Kasumi-1 (cell line): ENCODE measurements at places on chromosomes 7 and 10.

DNA sequence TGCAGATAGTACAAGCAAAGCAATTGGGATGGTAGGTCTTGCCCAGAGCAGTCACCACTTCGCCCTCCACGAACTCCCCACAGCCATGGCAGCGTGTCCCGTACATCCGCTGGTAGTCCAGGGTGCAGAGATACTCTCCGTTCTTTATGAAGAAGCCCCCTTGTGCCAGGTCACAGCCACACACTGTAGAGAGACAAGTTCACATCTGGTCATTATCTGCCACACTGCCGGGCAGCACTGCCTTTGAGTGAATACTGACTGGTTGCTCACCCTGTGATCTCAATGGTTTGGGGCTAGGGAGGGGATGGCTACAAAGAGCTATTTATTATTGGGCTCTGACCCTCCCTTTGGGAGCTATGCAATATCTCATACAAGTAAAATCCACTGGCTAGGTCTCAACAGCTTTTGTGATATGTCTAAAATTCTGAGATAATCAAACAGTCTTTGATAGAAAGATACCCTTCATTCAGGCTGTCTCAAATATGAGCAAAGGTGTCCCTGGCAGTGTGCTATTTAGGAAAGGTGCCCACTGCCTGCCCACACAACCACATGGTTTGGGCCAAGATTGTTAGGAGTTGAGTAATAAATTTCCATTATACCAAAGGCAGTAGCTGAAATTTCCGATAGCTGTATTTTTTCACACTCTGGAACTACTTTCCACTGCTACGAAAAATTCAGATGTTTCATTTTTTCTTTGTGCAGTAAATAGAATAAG, 82.5 kb downstream of the ABLIM1 start:
- no peak for DNase-seq

- peak; percentile 67 for DNase-seq
These were observed 679.4 kb upstream of the C7orf33 start for GRCh38 chr7:147911201-147911601.

DNA sequence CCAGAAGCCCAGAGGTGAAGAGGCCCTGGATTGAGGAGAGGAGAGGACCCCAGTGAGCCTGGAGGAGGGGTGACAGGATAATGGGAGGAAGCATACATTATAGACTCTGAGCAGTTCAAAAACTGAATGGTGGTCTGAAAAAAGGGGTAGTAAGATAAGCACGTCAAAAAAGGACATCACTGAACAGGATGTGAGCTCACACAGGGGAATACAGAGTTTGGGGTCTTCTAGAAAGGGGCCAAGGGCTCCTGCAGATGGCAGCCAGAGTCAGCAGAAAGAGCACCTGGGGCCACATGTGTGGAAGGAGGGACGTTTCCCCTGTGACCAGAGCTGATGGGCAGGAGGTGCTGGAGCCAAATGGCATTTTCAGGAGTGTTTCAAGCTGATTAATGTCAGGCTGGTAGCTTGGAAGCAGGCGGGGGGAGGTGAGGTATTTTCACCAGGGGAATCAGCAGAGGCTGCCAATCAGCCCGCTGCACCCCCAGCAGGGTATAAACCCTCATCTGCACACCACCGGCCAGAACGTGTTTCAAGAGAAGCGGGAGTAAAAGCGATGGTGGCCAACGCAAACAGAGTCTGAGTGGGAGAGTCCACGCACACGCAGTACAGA, 85.8 kb downstream of the TNS3 start:
- DNase-seq = no peak

- no peak for DNase-seq
These were observed 16.6 kb upstream of the ITIH2 start for GRCh38 chr10:7686351-7687171.

DNA sequence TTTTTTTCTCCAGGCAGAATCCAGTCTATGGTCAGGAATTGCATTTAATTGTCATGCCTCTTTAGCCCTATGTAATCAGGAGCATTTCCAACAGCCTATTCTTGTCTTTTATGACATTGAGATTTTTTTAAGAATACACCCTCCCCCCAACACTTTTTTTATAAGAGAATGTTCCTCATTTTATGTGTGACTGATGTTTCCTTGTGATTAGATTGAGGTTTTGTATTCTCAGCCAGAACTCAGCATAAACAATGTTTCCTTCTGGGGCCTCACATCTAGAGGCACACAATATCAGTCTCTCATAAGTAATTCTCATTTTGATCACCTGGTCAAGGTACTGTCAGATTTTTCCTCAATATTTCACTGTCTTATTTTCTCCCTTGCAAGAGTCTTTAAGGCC, 193.4 kb upstream of the PDE1C start:
- no peak for DNase-seq

- peak; percentile 97 for DNase-seq
These were observed 6.2 kb downstream of the PLXNA4 start for GRCh38 chr7:132569884-132570614.

DNA sequence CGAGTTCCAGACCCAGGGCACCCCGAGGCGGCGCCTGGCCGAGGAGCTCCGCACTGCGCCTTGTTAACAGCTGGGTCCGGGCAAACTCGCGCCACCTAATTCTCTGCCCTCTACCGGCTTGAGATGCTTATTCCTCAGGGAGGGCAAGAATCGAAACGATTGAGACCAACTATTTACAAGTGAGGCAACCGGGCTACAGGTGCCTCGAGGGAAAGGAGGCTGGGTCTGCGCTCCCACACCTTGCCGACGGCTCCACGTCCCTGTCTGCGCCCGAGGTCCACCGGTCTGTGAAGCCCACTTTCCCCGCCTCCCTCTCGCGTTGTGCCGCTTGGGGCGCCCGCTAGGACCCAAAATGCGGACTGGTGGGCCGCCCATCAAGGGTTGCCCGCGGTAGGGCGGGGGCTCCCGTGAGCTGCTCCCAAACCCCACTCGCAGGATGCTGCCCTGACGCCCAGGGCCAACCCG, 527 bp downstream of the AKR1B1 start:
- DNase-seq = peak; percentile 57
